AG09309 (cell line): ENCODE measurements at places on chromosomes 2 and 18.

- no peak for DNase-seq
These were observed 30.0 kb upstream of the ATG16L1 start for GRCh38 chr2:233221378-233222063.

DNA sequence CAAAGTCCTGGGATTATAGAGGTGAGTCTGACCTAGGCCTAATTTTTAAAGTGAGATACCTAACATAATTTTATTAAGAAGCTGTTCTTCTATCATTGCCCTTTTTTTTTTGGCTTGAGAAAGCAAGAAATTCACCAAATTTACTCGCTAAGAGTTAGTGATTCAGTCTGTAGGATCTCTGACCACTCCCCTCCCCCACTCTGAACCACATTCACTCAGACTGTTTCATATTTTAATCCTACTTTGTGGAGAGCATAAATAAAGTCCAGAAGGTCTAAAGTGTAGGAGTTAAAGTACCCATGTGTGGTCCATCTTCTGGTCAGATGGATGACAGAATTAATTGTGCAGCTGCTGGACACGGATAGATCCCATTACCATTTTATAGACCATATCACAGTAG lies 115.8 kb upstream of the MGAT5 start:
- DNase-seq, result no peak

DNA sequence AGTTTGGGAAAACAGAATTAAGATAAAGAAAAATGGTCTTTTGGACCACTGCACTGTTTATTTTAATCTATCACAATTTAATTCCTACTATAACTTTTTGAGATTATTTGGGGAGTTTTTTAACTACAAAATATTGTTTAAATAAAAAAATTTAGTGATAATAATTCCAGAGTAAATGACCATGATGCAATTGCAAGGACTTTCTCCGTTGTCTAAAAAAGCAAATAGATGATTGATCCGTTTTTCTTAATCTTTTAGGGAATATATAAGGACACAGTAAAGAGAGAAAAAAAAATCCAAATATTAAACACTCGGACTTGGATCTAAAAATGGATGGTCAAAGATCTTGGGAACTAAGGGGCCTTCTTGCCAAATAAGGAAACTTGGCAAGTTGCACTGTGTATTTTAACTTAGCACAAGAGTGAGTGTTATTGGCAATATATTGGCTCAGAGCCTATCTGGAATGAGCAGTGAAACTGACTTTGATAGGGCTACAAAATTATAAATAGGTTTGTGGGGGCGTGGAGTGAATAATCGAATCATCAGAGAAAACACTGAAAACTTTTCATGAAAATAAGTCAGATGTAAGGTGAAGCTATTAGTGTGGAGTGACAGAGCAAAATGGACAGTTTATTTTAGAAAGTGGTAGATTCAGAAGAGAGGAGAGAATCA lies 2.0 kb downstream of the MAP3K20 start:
- no peak for DNase-seq

DNA sequence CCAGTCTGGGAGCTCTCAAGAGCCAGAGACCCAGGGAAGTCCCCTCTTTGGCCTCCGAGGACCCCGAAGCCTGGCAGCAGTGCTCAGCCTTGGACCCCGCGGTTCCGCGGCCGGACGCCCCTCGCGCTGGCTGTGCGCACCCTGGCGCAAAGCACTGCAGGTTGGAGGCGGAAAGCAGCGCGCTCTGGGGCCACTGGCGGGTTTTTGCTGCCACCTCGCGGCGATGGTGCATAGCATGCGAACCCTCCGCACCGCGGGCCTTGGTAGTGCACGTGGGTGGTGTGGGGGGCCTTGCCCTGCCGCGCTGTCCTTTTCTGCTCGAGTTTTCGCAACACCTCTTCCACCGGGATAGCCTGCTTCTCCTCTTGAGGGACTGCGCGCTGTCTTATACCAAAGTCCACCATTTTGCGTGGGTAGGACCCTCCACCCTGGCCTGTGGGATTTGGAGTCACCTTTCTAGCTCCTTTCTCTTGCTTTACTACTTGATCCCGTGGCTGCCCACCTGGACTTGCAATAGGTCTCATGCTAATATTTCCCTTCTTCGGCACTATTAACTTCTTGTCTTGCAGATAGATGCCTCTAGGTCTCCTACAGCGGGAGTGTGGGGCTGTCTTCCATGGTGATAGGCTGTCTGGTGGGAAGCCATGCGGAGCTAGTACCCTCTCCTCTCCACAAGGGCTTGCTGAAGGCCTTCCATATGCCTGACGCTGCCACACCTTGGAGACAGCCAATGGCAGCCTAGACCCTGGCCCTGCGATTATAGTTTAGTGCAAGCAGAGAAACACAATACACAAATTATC lies 14.3 kb downstream of the SIX3 start:
- no peak for DNase-seq

- no peak for DNase-seq
These were observed 363.0 kb downstream of the SS18 start for GRCh38 chr18:25727281-25727985.

DNA sequence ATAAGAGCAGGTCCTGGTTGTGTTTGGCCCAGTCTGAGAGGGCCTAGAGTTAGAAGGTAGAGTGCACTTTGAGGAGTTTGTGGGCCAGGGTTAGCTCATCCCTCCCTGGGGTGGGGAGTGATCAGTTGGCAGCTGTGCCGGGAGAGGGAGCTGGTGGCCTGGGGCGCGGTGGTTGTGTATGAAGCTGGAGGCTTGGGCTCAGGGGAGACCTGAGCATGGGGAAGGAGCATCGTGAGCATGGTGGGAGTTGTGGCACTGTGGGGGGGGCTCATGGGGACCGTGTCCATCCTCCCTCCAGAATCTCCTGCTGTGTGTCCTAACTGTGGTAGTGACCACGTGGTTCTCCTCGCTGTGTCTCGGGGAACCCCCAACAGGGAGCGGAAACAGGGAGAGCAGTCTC lies 13.6 kb downstream of the STK11IP start:
- no peak for DNase-seq

- no peak for DNase-seq
These were observed 86.2 kb downstream of the COPS8 start for GRCh38 chr2:237171881-237172280.

GRCh38 chr2:7867867-7868266 lies 814.0 kb upstream of the ID2 start:
- no peak for DNase-seq

DNA sequence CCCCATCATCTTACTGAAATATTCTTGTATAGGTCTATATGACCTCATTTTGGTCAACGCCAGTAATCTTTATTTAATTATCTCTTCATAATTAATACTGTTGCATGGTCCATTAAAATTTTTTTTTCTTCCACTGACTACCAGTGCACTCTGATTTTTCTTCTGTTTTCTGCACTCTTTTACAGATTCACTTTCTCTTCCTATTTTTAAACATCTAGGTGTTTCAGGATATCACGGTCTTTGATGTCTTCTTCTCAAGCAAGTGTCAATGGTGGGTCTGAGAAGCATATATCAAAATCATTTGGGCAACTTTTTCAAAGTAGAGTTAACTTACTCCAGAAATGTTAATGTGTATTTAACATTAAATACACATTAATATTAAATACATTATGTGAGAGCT lies 51.4 kb downstream of the CCDC141 start:
- no peak for DNase-seq

DNA sequence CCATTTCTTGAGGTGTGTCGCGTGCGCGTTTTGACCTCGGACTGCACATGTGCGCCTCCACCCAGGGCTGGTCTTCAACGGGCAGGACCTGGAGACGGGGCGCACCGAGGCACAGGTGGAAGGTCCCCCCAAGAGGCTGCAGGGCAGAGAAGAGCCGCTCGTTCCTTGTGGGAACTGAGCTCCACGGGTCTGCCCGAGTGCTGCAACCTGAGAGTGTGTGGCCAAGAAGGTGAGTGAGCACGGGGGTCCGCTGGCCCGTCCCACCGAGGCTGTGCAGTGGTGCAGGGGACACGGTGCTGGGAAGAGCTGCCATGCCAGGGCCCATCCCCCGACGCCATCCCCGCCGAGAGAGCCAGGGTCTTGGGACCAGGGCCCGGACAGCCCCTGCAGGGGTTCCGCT lies 268.3 kb downstream of the GALR1 start:
- no peak for DNase-seq

GRCh38 chr2:157364257-157364974 lies 38.8 kb upstream of the ERMN start:
- no peak for DNase-seq

DNA sequence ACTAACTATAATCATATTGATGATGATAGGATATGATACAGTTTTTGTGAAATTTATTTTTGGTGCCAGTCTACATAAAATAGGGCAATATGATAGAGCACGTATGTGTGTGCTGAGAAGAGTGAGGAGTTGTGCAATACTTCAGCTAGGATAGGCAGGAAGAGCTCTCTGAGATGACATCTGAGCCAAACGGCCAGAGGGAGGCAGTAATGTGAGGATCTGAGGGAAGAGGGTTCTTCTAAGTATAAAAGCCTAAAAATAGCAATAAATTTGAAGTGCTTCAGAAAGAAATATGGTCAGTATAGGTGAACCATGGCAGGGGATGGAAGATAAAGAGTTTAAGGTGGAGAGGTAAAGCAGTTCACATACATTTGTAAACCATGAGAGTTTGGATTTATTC lies 102.5 kb downstream of the OLA1 start:
- DNase-seq, result no peak

GRCh38 chr2:129882476-129882875 lies 97.0 kb upstream of the RAB6C start:
- DNase-seq, result no peak

DNA sequence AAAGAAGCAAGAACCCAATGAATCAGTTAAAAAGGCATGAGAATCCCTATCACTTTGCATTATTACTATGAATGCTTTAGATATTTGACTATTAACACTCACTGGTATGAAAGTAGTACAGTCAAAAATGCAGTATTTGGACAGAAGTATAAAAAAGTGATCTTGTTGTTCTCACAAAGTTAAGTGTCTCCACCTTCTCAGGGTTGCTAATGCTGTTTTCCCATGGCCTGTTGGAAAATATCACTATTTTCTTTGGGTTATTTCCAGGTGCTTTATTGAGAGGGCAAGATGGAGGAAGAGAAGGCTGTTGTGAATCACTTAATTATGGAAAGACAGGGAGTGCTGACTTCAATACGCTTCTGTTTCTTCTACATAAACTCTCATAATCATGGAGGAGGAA lies 13.6 kb upstream of the CREB1 start:
- no peak for DNase-seq

DNA sequence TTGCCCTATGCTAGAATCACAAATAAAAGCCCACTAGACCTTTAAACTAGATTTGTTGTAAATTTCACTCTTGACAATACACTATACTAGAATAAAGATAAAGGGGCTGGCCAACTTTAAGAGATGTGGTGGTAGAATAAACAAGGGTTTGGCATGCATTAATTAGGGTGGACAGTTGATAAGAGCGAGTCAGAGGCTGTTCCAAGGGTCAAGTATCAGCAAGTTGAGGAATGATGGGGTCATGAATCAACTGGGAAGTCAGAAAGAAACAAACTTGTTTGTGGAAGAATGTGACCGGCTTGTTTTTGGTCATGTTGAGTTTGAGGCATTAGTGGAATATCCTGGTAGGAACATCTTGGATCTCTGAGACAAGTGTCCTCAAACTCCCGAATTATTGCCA lies 398.3 kb upstream of the TNP1 start:
- no peak for DNase-seq

- no peak for DNase-seq
These were observed 464.5 kb upstream of the MYT1L start for GRCh38 chr2:2795438-2796091.

DNA sequence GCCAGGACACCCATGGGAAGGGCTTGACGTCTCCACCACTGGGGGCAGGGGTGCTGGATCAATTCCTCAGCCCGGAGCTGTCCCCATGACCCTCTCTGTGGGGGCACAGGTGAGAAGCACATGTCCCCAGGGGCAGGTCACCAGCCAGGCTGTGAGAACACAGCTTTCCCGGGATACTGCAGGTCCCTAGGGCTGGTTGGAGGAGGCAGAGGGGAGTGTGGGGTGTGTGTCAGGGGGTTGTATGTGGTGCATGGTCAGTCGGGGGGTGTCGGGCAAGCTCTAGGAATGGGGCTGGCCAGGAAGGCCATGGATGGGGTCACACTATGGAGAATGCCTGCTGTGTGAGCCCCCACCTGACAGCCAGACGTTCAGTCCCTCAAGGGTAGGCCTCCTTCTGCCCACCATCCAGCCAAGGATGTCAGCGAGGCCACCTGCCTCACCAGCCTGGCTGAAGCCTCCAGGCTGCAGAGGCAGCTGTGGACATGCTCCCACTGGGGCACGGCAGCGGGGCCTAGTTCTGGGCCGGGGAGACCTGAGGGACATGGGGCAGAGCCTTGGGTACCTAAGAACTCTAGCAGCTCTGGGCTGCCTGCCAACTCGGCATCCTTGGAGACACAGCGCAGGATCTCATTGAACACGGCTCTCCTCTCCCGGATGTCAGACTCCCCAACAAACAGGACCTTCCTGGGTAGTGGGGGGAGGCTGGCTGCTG lies 10.3 kb downstream of the HS1BP3 start:
- no peak for DNase-seq

DNA sequence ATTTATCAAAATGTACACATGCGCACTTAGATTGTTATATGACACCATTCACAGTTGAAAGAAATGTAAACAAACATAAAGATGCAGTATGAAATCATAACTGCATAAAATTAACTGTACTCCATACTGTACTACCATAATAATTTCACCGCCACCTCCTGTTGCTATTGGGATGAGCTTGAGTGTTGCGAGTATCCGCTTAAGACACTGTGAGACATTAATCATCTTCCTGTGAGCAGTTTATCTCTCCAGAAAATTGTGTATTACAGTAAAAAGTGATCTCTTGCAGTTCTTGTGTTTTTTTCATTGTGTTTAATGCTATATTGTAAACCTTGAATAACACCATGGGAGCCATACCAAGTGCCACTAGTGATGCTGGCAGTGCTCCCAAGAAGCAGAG lies 46.1 kb downstream of the OLA1 start:
- DNase-seq, result no peak

DNA sequence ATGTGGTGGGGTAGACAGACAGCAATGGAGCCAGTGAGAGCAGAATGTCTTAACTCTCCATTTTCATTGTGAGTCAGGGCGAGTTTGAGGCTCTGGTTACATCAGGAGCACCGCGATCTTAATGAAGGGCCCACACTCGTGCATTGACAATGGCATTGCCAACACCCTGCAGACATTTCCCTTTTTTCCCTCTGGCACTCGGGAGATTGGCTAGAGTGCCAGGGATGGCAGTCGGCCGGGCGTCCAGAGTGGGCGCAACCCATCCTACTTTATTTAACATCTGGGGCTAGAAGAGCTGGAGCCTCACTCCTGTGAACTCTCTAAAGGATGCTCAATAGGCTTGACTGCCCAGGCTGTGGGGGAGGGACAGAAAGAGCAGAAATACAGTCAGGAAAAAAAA lies 9.7 kb downstream of the PROKR1 start:
- no peak for DNase-seq

DNA sequence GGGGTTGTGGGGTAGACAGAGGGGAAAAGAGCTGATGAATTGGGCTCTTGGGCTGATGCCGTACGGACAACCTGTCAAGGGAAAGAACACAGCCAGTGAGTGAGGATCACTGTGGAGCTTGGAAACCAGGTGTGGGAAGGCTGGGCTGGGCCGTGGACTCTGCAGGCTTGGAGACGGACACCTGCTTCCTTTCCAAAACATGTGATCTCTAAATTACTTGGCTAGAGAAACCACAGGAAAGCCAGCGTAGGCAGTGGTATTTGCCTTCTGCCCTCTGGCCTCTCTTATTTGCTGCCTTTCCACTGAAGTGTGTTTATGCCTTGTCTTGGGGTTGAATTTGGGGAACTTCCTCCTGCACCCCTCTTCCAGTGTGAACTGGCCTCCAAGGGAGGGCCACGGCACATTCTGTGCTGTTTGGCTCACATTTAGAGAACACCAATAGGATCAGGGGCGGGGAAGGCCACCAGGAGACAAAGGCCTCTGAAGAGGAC lies 267.7 kb downstream of the PRKCE start:
- DNase-seq, result no peak

GRCh38 chr2:133166031-133166430 lies 402.2 kb downstream of the NCKAP5 start:
- no peak for DNase-seq
